ENCODE measurements at places on chromosomes 7 and 10. TPM values are rescaled to one million over a fixed set of nuclear protein-coding genes. Genes with fewer than 3 reads are reported as not detected.

DNA sequence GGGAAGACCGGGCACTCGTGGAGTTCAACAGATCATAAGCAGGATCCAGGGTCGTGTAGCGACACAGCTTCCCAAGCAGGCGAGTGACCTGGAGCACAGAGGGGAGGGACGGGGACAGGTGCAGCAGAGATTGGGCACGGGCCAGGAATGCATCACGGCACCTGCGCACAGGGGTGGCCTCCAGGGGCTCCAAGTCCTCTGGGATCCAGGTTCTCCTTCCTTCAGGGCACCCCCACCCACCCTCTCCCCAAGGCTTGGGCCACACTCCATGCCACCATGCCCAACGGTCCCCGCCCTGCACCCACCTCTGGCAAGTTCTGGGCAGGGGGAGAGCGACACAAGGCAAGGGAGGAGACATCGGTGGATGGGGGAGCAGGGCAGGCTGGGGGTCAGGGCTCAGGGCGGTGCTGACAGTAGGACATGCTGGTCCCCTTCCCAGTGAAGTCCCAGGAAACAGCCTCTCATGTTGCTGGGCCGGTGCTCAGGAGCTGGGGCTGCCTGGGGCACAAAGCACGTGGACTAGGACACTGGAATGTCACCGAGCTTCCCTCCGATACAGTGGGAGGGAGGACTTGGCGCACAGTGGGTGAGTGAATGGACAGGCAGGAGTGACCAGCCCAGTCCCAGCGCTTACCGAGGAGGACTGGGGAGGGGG, 597.3 kb downstream of the PTPRN2 start:
- H3K36me3 ChIP-seq: no peaks in the 10 kb centered on the region
- H3K4me1 ChIP-seq: no peaks in the 10 kb centered on the region

DNA sequence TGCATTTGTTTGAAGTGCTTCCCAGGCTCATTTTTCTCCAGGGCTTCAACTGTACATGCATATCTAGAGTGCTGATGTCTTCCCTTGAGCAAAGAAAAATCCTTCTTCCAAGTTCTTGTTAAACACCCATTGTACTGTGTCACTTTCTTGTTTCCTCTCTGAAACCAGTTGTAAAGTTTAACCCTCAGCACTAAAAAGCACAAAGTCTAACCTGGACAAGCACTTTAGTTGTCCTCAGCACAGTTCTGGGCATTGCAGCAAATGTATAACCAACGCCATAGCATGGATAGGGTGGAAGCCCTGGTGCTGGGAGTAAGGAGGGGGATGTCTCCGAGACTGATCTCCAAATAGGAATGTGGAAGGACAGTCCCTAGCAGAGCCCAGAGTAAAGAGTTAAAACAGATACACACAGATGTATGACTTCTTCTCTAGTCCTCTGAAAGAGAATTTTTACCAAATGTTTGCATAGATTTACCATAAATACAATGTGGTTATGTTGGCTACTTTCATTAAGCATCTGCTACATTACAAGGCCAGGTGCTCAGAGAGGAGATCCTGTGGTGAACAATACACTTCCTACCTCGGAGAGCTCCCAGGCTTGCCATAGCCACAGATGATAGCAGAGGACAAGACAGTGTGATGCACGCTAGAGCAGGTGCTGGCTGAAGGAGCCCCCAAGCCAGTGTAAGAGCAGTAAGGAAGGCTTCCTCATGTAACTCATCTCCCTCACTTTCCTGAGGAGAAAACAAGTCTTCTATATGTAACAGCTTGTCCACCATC, 57.0 kb downstream of the DNAJC12 start:
- no peak for DNase-seq
- no peaks in the 10 kb centered on the region for H3K4me1 ChIP-seq
- no peaks in the 10 kb centered on the region for H3K27me3 ChIP-seq
- no peak overlapping the region for H3K4me3 ChIP-seq
- no peak overlapping the region for H3K27ac ChIP-seq

DNA sequence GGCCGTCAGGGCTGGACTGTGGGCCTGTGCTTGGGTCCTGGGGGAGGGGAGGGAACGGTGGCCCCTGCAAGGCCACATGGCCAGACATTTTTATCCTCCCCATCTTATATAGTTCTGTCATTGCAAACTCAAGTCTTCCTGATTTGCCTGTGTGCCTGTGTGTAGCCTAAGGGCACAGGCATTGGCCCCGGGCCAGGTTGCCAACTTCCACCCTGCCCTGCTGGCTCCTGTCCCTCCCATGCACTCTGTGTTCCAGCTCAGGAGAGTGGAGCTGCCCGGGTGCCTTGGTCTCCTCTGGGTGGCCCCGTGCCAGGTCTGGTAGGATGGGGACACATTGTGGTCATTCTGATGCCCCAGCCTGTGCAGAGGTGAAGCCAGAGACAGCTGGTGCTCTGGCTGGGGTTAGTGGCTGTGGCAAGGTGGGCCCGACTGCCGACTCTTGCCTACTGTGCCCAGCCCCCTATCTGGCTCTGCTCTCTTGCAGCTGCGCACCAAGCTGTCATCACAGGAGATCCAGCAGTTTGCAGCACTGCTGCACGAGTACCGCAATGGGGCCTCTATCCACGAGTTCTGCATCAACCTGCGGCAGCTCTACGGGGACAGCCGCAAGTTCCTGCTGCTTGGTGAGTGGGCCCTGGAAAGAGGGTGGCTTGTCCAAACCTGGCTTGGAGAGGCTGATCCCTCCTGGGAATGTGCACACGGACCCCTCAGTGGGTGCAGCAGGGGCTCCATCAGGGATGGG, 14.8 kb downstream of the NACAD start:
- no peak overlapping the region for H3K27ac ChIP-seq
- no peak for DNase-seq
- H3K4me3 ChIP-seq: no peak overlapping the region
- H3K36me3 ChIP-seq: peaks cover 48% of the 10 kb centered on the region
- no peaks in the 10 kb centered on the region for H3K27me3 ChIP-seq

GRCh38 chr10:70985824-70986622, 97.7 kb upstream of the PCBD1 start:
- DNase-seq: peak; percentile 28
- H3K27ac ChIP-seq: no peak overlapping the region
- peaks cover 4% of the 10 kb centered on the region for H3K27me3 ChIP-seq
- peaks cover 8% of the 10 kb centered on the region for H3K4me1 ChIP-seq
- H3K36me3 ChIP-seq: no peaks in the 10 kb centered on the region

The STOX1 gene
- 0.14 TPM for polyA plus RNA-seq
